ENCODE measurements at places on chromosomes 16 and 17.

DNA sequence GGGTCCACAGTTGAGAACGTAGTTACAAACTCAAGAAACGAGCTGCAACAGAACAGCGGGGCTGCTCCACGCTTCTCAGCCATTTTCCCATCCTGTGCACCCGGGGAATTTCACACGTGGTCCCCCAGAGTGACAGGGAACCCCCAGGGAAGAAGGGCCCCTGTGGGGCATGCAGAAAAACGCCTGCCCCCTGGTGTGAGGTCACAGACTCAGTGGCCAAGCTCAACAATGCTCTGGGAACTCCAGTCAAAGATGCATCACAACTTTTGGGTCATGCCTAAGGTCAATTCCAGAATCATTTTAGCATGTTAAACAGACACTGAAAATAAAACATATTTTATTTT is 115.4 kb downstream of the ZNF778 start:
- no peaks in the 10 kb centered on the region for H3K27me3 ChIP-seq
- H3K4me3 ChIP-seq, result no peak overlapping the region
- peaks cover 6% of the 10 kb centered on the region for H3K36me3 ChIP-seq

DNA sequence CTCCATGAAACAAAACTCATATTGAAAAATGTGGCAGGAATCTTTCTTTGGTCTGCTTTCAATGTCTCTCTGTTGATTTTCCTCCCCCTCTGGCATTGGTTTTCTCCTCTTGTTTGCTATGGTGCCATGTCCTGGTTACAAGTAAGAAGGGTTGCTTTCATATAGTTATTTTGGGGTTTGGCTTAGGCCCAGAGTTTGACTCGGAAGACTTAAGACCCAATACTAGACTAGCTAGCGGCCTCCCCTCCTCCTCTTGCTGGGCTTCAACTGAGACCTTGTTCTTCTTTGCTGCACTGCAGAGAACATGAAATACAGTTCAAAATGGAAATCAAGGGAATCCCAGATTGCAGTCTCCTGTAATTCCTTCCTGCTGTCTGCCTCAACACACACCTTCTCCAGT is 30.0 kb upstream of the CLEC18A start:
- H3K4me3 ChIP-seq, result no peak overlapping the region
- no peaks in the 10 kb centered on the region for H3K4me1 ChIP-seq
- DNase-seq, result no peak
- H3K27me3 ChIP-seq, result no peaks in the 10 kb centered on the region
- H3K36me3 ChIP-seq, result peaks cover 10% of the 10 kb centered on the region

- H3K36me3 ChIP-seq, result no peaks in the 10 kb centered on the region
- H3K27me3 ChIP-seq, result peaks cover 45% of the 10 kb centered on the region
- DNase-seq, result no peak
- H3K27ac ChIP-seq, result no peak overlapping the region
Observed at GRCh38 chr16:86031141-86031678, 132.2 kb downstream of the IRF8 start.

GRCh38 chr17:7022781-7023571 is at the start of gene BCL6B:
BCL6B (plus strand) TSS chr17:7023050; CDS start chr17:7023672, 622 bp downstream.
- H3K4me1 ChIP-seq, result peaks cover 61% of the 10 kb centered on the region
- H3K36me3 ChIP-seq, result peaks cover under 1% of the 10 kb centered on the region
- peak within 1 kb of the TSS; percentile 77 for H3K27ac ChIP-seq
- H3K4me3 ChIP-seq, result peak within 1 kb of the TSS; percentile 57

DNA sequence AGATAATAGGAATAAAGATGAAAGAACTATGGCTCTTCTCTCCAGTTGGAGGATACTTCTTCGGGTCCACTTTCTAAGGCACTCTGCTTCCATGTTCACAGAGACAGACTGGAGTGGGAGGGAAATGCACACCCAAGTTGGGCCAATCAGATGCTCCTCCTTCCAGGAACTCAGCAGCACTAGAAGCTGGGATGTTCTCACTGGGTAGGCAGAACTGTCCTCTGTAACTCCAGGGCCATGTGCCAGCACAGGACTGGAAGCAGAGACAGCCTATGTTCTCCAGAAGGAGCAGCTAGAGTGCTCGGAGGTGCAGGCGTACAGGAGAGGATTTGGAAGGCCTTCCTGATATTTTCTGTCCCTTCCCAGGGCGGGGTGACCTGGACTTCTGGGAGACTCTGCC is 49.9 kb upstream of the SREBF1 start:
- peaks cover 2% of the 10 kb centered on the region for H3K4me1 ChIP-seq
- no peak for DNase-seq

- H3K4me1 ChIP-seq, result no peaks in the 10 kb centered on the region
- H3K27me3 ChIP-seq, result peaks cover 3% of the 10 kb centered on the region
- no peak for DNase-seq
Observed at GRCh38 chr16:17548825-17549224, 78.1 kb upstream of the XYLT1 start.

GRCh38 chr16:84548971-84549844 is 44.7 kb upstream of the MEAK7 start:
- peak; percentile 65 for DNase-seq
- H3K27ac ChIP-seq, result peak overlapping the region; percentile 96
- H3K4me3 ChIP-seq, result peak overlapping the region; percentile 86
- peaks cover 60% of the 10 kb centered on the region for H3K36me3 ChIP-seq

DNA sequence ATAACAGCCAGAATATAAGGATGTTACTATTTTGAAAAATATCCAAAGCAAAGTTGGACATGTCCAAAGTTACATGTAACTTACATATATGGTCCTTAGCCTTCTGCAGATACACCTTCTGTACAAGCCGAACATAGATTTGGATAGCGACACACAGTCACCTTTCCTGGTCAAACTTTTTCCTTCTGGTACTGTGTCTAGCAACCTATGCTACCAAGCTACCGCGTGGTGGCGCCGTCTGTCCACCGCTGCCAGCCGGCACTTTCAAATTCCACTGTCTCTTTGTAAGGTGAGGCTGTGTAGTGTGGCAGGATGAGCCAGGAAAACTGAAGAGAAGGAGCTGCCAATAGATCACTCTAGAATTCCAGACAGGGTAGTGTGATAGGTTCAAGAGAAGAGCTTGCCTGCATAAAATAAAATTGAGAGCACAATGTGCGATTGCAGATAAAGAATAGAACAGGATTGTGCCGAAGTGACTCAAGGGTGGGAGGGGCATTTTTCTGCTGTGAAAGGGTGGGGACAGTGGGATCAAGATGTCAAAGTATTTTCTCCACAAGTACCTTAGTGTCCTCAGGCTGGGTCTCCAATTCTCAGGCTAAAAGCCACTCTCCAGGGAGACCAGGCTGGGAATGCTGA is 366.9 kb downstream of the SLC39A11 start:
- H3K27ac ChIP-seq, result peak overlapping the region; percentile 96
- H3K4me1 ChIP-seq, result peaks cover 69% of the 10 kb centered on the region
- no peak overlapping the region for H3K4me3 ChIP-seq
- DNase-seq, result peak; percentile 66
- H3K36me3 ChIP-seq, result peaks cover 7% of the 10 kb centered on the region

DNA sequence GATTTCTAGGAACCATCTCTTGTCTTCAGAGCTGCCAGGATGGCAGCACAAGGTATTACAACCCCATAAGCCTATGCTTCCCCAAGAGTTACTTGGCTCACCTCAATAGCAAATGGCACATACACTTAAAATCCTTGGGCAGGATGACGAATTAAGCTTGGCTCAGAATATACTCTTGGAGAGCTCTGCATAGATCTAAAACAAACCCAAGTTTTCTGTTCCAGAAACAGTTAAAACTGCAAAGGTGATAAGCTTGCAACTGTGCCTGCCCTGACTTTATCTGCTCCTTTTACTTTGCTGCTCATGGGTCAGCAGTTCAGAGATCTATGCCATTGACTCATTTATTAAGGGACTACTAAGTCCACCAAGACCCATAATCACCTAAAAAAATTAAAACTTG is 26.1 kb downstream of the XPO6 start:
- H3K27ac ChIP-seq, result peak overlapping the region; percentile 94
- no peak for DNase-seq
- no peaks in the 10 kb centered on the region for H3K27me3 ChIP-seq
- H3K36me3 ChIP-seq, result peaks cover 64% of the 10 kb centered on the region
- peaks cover 95% of the 10 kb centered on the region for H3K4me1 ChIP-seq

- no peaks in the 10 kb centered on the region for H3K36me3 ChIP-seq
- H3K27ac ChIP-seq, result no peak overlapping the region
- H3K27me3 ChIP-seq, result peaks cover 6% of the 10 kb centered on the region
Observed at GRCh38 chr16:86458149-86458777, 52.1 kb upstream of the FOXF1 start.

- H3K4me1 ChIP-seq, result peaks cover 20% of the 10 kb centered on the region
- DNase-seq, result no peak
- H3K4me3 ChIP-seq, result no peak overlapping the region
Observed at GRCh38 chr16:67914758-67915495, 16.7 kb downstream of the CTRL start.

DNA sequence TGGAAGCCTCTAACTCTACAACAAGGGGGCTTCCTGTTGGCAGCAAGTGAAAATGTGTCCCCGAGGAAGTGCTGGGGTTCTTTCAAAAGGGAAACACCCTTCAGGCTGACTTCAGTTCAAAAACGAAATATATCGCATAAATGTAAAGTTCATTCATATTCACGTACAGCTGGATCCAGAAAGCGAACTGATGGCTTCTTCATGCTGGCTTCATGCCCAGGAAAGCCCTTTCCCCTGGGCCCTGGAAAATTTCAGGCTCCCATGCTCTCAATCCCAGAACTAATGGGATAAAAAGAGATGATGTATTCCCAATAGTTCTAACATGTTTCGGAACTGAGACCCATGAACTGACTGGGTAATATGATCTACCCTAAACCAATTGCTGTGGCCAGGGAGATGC is 104.7 kb upstream of the CDH13 start:
- H3K27me3 ChIP-seq, result no peaks in the 10 kb centered on the region
- H3K4me3 ChIP-seq, result no peak overlapping the region
- H3K36me3 ChIP-seq, result no peaks in the 10 kb centered on the region
- DNase-seq, result no peak
- no peaks in the 10 kb centered on the region for H3K4me1 ChIP-seq

- DNase-seq, result peak; percentile 65
- peaks cover 33% of the 10 kb centered on the region for H3K4me1 ChIP-seq
- H3K4me3 ChIP-seq, result no peak overlapping the region
- H3K27me3 ChIP-seq, result peaks cover 34% of the 10 kb centered on the region
- no peak overlapping the region for H3K27ac ChIP-seq
Observed at GRCh38 chr17:65231662-65232335, 94.6 kb downstream of the RGS9 start.

DNA sequence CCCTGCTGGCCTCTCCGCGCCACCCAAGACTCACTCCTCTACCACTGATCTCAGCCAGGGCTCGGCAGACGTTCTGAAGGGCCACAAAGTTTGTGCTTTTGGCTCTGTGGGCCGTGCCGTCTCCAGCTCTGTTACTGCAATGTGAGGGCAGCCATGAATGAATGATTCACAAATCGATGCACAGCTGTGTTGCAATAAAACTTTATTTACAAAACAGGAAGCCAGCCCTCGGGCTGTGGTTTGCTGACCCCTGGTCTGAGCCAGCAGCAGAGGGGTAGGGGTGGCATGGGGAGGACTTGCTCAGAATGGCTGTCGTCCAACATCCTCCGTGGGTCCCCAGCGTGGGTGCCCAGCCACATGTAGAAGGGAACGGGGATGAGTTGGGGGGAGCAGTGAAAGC is 63.0 kb upstream of the PVALEF start:
- no peak overlapping the region for H3K4me3 ChIP-seq
- H3K4me1 ChIP-seq, result no peaks in the 10 kb centered on the region
- H3K36me3 ChIP-seq, result no peaks in the 10 kb centered on the region
- H3K27ac ChIP-seq, result no peak overlapping the region
- peaks cover 31% of the 10 kb centered on the region for H3K27me3 ChIP-seq

GRCh38 chr17:13597723-13598347 is 3.9 kb downstream of the HS3ST3A1 start:
- peaks cover 9% of the 10 kb centered on the region for H3K4me1 ChIP-seq
- peak; percentile 60 for DNase-seq
- no peak overlapping the region for H3K4me3 ChIP-seq
- H3K27me3 ChIP-seq, result peaks cover 48% of the 10 kb centered on the region
- H3K36me3 ChIP-seq, result no peaks in the 10 kb centered on the region

DNA sequence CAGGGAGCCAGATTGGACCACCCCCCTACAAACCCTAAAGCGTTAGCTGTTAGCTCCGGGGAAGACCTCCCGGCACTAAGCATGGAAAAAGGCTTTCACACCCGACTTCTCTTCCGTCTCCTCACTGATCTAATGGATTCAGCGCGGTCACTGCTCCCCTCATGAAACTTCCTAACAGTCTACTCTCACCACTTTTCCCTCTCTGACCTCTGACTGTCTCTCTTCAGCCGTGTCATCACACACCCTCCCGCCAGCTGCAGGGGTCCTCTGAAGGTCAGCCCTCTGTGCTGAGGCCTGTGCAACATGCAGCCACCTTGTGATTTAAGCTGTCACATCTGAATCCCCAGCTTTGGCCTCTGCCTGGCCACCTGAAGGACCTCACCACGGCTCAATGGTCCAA is 15.7 kb downstream of the LYRM1 start:
- no peak overlapping the region for H3K4me3 ChIP-seq
- no peak overlapping the region for H3K27ac ChIP-seq
- H3K27me3 ChIP-seq, result no peaks in the 10 kb centered on the region
- peaks cover 17% of the 10 kb centered on the region for H3K36me3 ChIP-seq
- H3K4me1 ChIP-seq, result peaks cover 15% of the 10 kb centered on the region

- H3K36me3 ChIP-seq, result peaks cover 51% of the 10 kb centered on the region
- H3K27ac ChIP-seq, result peak overlapping the region; percentile 35
- H3K4me3 ChIP-seq, result no peak overlapping the region
- H3K4me1 ChIP-seq, result peaks cover 41% of the 10 kb centered on the region
Observed at GRCh38 chr17:40352779-40353394, 11.7 kb downstream of the GJD3 start.

GRCh38 chr16:81782236-81782635 is 3.1 kb downstream of the PLCG2 start:
- H3K4me3 ChIP-seq, result no peak overlapping the region
- H3K27me3 ChIP-seq, result peaks cover 84% of the 10 kb centered on the region
- DNase-seq, result no peak
- peaks cover 10% of the 10 kb centered on the region for H3K4me1 ChIP-seq
- no peaks in the 10 kb centered on the region for H3K36me3 ChIP-seq

GRCh38 chr16:3716831-3717234 is 491 bp downstream of the TRAP1 start:
- peak; percentile 55 for DNase-seq
- H3K4me3 ChIP-seq, result peak overlapping the region; percentile 92
- H3K27me3 ChIP-seq, result no peaks in the 10 kb centered on the region
- H3K36me3 ChIP-seq, result peaks cover 20% of the 10 kb centered on the region
- H3K4me1 ChIP-seq, result peaks cover 41% of the 10 kb centered on the region

GRCh38 chr17:72441909-72442308 is 321.1 kb downstream of the SOX9 start:
- DNase-seq, result no peak
- no peak overlapping the region for H3K27ac ChIP-seq
- no peaks in the 10 kb centered on the region for H3K27me3 ChIP-seq

GRCh38 chr16:85096921-85097320 is 15.4 kb downstream of the CIBAR2 start:
- no peak for DNase-seq
- peaks cover 36% of the 10 kb centered on the region for H3K27me3 ChIP-seq
- H3K4me3 ChIP-seq, result no peak overlapping the region
- H3K36me3 ChIP-seq, result no peaks in the 10 kb centered on the region

DNA sequence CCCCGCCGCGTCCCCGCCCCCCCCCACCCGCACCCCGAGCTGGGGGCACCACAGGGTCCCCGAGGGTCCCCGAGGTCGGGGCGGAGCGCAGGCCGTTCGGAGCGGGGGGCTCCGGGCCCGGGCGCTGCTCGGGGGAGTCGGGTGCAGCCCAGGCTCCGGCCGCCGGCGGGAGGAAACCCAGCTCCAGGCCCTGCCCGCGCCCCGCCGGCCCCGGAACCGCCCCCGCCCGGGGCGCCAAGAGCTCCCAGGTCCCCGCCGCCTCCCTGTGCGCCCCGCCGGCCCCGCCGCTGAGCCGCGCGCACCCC is 33.2 kb upstream of the RPH3AL start:
- H3K4me1 ChIP-seq, result peaks cover 16% of the 10 kb centered on the region
- no peak overlapping the region for H3K4me3 ChIP-seq
- DNase-seq, result no peak
- H3K36me3 ChIP-seq, result peaks cover 3% of the 10 kb centered on the region
- no peak overlapping the region for H3K27ac ChIP-seq

- H3K27me3 ChIP-seq, result no peaks in the 10 kb centered on the region
- no peak overlapping the region for H3K27ac ChIP-seq
- H3K4me3 ChIP-seq, result no peak overlapping the region
Observed at GRCh38 chr17:82973456-82974135, 105.8 kb upstream of the METRNL start.
